GM19239 (cell line): ENCODE measurements at places on chromosomes 7 and 10.

GRCh38 chr7:110347081-110347480 lies 743.8 kb upstream of the LRRN3 start:
- DNase-seq, result no peak

- DNase-seq, result no peak
Observed at GRCh38 chr7:44893710-44894234, 8.4 kb upstream of the PURB start.

DNA sequence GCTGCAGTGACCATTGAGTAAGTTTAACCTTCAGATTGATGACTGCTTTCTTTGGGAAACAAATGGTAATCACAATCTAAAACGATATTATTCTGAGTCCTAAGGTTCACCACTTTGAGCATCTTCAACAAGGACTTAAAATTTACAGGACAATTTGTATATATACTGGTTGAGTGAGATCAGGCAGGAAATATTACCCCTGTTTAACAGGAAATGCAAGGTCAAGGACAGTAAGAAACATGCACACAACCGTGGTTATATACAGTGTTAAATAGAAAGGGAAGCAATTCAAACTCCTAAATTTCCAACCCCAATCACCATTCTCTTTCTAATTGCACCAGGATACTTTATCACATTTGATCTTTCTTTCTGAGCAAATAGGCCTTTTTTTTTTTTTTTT lies 96.1 kb downstream of the ZNF277 start:
- no peak for DNase-seq

GRCh38 chr10:95697429-95697828 lies 3.7 kb upstream of the TCTN3 start:
- no peak for DNase-seq

DNA sequence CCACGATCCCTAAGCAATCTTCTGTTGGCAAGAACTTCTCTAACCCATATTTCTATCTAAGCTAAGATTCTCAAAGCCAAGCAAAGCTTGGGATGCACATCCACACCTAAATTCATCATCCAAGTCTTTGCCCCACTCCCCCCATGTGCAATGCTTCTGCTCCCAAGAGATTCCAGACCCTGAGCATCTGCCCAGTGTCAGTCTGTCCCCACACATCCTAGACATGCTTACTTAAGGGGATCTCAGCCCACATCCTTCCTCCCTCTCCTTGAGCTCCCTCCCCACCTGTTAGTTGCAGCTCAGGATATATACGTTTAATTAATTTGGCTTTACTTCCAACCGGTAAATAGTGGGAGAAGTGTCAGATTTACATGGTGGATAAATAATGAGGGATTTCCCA lies 17.0 kb upstream of the TMEM273 start:
- no peak for DNase-seq

DNA sequence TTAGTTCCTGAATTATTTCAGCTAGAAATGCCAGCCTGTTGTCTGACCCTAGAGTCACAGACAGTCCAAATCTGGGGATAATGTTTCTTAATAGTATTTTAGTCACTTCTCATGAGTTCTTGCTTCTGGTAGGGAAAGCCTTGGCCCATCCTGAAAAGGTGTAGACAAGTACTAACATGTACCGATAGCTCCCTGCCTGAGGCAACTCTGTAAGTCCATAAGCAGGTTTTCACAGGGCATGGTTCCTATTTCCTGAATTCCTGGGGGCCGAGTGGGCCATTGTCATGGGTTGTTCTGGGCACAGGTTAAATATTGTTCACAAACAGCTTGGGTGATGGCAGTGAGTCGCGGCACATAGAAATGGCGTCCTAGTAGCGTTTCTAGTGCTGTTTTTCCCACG lies 3.1 kb upstream of the ZNF117 start:
- DNase-seq, result no peak
